ENCODE measurements at places on chromosomes 6 and 20. TPM values are rescaled to one million over a fixed set of nuclear protein-coding genes. Genes with fewer than 3 reads are reported as not detected.

The SSTR4 gene
- total RNA-seq = not detected

The TMEM74B gene
- not detected for total RNA-seq

The NTSR1 gene
- total RNA-seq = 0.11 TPM

The ZGPAT gene
- total RNA-seq = 24.3 TPM

The TLDC2 gene
- total RNA-seq = 0.26 TPM

GRCh38 chr6:11525468-11526155 lies 11.9 kb upstream of the TMEM170B start:
- DNase-seq = no peak
- peaks cover 3% of the 10 kb centered on the region for H3K27me3 ChIP-seq
- no peak overlapping the region for H3K27ac ChIP-seq

- H3K27me3 ChIP-seq = no peaks in the 10 kb centered on the region
- H3K4me1 ChIP-seq = peaks cover 43% of the 10 kb centered on the region
- no peak for DNase-seq
- H3K4me3 ChIP-seq = no peak overlapping the region
- peaks cover 12% of the 10 kb centered on the region for H3K36me3 ChIP-seq
These were observed 1005.8 kb upstream of the ADGRB3 start for GRCh38 chr6:67629258-67629657.

GRCh38 chr6:163500105-163500504 lies 85.6 kb downstream of the QKI start:
- DNase-seq = no peak
- H3K27me3 ChIP-seq = no peaks in the 10 kb centered on the region
- H3K4me1 ChIP-seq = peaks cover 44% of the 10 kb centered on the region
- H3K4me3 ChIP-seq = no peak overlapping the region

DNA sequence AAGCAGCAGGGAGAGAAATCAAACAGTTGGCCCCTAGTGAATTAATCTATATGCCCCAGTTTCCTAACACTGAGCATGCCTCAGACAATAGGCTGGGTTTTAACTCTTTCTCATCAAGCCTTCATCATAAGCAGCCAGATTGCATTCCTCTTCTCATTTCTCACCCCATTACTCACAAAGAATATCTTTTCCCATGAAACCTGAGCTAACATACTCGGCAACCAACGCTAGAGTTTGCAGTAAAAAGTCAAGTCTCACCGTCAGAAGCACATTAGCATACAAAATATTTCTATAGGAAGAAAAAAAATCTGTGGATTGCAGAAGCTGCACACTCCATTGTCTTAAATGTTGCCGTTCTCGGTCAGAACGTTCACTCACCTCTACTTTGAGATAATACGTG lies 429.9 kb upstream of the ARID1B start:
- no peaks in the 10 kb centered on the region for H3K4me1 ChIP-seq
- DNase-seq = no peak
- H3K27me3 ChIP-seq = peaks cover 26% of the 10 kb centered on the region
- H3K4me3 ChIP-seq = no peak overlapping the region
- H3K36me3 ChIP-seq = no peaks in the 10 kb centered on the region

- no peaks in the 10 kb centered on the region for H3K27me3 ChIP-seq
- no peak overlapping the region for H3K4me3 ChIP-seq
- H3K4me1 ChIP-seq = peaks cover 8% of the 10 kb centered on the region
- no peaks in the 10 kb centered on the region for H3K36me3 ChIP-seq
- H3K27ac ChIP-seq = no peak overlapping the region
- no peak for DNase-seq
These were observed 2.5 kb downstream of the PDE7B start for GRCh38 chr6:135853986-135854385.

- DNase-seq = no peak
- no peak within 1 kb of the TSS for H3K27ac ChIP-seq
- no peak within 1 kb of the TSS for H3K4me3 ChIP-seq
- peaks cover 90% of the 10 kb centered on the region for H3K27me3 ChIP-seq
These were observed at the start of gene HLA-DMB for GRCh38 chr6:32940656-32941213. TSS of gene HLA-DMB (minus strand) at chr6:32941028. CDS start at chr6:32940807, 221 bp downstream.

GRCh38 chr6:12383448-12383847 lies 93.3 kb downstream of the EDN1 start:
- no peak for DNase-seq
- peak overlapping the region; percentile 61 for H3K27ac ChIP-seq
- H3K4me3 ChIP-seq = no peak overlapping the region
- peaks cover 2% of the 10 kb centered on the region for H3K36me3 ChIP-seq

DNA sequence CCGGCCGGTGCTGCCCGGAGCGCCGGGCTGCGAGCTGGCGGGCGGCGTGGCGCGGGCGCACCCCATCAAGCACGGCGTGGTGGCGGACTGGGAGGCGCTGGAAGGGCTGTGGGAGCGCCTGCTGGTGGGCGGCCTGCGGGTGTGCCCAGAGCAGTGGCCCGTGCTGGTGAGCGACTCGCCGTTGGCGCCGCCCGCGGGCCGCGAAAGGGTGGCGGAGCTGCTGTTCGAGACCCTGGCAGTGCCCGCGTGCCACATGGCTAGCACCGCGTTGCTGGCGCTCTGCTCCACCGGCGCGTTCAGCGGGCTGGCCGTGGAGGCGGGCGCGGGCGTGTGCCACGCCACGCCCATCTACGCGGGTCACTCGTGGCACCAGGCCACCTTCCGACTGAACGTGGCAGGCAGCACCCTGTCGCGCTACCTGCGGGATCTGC lies 517 bp downstream of the ACTL10 start:
- no peak for DNase-seq
- H3K4me1 ChIP-seq = peaks cover 23% of the 10 kb centered on the region
- no peak overlapping the region for H3K27ac ChIP-seq

GRCh38 chr6:153125032-153125431 lies 6.0 kb downstream of the RGS17 start:
- no peak overlapping the region for H3K27ac ChIP-seq
- H3K4me1 ChIP-seq = peaks cover 7% of the 10 kb centered on the region
- H3K4me3 ChIP-seq = no peak overlapping the region
- no peaks in the 10 kb centered on the region for H3K36me3 ChIP-seq

DNA sequence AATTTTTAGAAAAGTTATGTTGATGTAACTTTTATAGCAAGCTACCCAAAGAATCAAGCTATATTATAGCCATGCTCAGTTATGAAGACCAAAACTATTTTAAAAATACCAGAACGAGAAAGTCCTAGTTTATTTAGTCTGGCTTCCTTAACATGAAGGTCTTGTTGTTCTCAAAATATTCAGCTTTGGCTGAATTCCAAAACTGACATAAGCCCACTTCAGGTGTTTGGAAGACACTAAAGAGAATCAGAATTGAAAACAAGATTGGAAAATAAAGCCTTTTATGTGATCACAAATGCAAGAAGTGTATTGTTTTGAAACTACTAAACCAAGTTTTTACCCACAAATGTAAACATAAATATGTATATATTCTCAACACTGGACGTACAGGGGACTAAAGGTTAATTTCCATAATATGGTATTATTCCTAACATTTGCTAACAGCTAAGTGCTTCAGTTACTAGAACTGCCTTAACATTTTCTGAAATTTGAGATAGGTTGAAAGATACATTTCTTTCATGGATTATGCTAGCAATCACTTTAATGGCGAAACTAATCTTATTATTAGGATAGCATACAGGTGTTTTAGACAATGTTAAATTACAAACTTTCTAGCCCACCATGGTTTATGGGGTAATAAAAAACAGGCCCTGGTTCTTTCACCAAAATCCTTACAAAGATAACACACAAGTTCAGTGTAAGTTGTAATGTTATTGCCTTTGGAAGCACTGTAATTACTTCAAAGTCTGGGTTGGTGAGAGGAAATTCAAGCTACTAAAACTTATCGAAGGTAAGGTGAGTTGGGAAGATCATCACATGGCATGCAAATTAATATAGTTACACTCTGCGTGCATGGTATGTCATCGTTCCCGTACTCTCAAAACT lies 1.6 kb downstream of the MAP3K5 start:
- peak overlapping the region; percentile 64 for H3K27ac ChIP-seq
- peaks cover 23% of the 10 kb centered on the region for H3K4me1 ChIP-seq
- no peaks in the 10 kb centered on the region for H3K36me3 ChIP-seq
- DNase-seq = no peak

DNA sequence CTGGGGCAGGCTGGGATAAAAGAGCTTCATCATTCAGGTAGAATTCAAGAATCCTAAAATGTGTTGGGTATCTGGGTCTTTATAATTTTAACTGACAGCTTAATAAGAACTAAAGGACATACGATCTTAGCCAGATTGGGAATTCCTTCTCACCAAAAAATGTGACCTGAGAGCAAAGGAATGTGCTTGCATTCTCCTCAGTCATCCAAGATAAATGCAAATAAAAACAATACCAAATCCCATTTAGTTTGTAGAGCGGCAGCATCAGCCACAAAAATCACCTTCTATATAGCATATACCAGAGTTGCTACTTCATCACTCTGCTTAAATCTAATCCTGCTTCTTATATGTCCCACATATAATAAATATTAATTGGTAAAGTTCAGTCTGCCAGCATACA lies 16.9 kb downstream of the USP49 start:
- no peak for DNase-seq
- peaks cover 18% of the 10 kb centered on the region for H3K4me1 ChIP-seq
- H3K36me3 ChIP-seq = peaks cover 1% of the 10 kb centered on the region
- H3K4me3 ChIP-seq = no peak overlapping the region
- H3K27ac ChIP-seq = no peak overlapping the region

- H3K4me1 ChIP-seq = peaks cover 49% of the 10 kb centered on the region
- DNase-seq = no peak
These were observed 41.4 kb downstream of the BCL2L1 start for GRCh38 chr20:31681128-31681727.

GRCh38 chr6:138250053-138250452 lies 31.8 kb upstream of the PBOV1 start:
- no peaks in the 10 kb centered on the region for H3K36me3 ChIP-seq
- H3K27ac ChIP-seq = no peak overlapping the region
- no peak for DNase-seq
- H3K27me3 ChIP-seq = no peaks in the 10 kb centered on the region
- H3K4me1 ChIP-seq = no peaks in the 10 kb centered on the region

DNA sequence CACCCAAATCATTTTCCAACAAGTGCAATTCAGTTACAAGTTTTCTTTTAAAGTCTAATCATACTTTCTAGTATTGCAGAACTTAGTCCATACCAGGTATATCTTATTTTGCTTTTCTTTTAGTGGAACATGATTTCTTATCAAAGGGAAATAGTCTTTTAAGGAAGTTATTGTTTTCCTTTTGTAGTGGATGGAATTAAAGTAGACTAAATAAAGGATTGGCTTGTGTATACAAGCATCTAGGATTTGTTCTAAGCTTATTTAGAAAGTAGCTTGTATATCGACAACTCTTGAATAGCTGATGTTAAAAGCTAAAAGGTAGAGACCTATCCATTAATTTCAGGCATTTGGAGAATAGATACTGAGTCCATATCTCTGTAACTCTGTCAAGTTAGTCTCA lies 14.8 kb downstream of the DCBLD1 start:
- H3K4me1 ChIP-seq = peaks cover 84% of the 10 kb centered on the region
- H3K27me3 ChIP-seq = no peaks in the 10 kb centered on the region
- H3K36me3 ChIP-seq = no peaks in the 10 kb centered on the region
- no peak overlapping the region for H3K4me3 ChIP-seq

DNA sequence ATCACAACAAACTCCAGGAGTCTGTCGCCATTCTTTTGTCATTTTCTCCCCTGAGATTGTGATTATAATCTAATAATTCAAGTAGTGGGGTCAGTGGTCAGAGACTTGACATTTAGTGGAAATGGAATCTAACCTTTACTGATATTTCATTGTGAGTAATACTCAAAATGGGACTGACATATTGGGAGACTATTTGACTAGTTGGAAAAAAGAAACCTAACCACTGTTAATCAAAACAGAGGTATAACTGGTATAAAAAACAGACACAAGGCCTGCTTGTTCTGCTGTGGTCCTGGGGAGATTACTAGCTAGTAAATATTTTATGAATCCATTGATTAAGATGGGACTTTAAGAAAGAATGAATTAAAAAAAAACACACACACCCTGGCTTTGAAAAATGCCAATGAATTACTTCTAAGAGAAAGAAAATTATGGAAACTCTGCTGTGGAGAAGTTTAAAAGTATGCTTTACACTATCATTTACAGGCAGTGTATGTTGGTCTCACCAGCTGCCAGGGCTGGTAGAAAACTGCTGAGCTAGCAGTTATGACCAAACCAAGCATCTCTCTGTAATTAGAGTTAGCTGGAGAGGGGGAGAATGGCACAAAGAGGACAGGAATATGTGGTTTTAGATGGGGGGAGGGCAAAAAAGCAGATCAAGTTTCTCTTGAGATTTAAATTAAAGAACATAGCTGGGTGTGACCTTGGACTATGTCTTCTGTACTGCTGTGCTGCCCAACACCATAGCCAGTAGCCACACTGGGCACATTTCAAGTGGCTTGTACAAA lies 103.7 kb downstream of the FYN start:
- H3K27me3 ChIP-seq = no peaks in the 10 kb centered on the region
- peaks cover 50% of the 10 kb centered on the region for H3K4me1 ChIP-seq
- peak overlapping the region; percentile 79 for H3K27ac ChIP-seq
- no peak for DNase-seq

- H3K36me3 ChIP-seq = peaks cover 1% of the 10 kb centered on the region
- peaks cover 3% of the 10 kb centered on the region for H3K4me1 ChIP-seq
- peak; percentile 80 for DNase-seq
- peaks cover 11% of the 10 kb centered on the region for H3K27me3 ChIP-seq
These were observed 41.6 kb downstream of the VSTM2L start for GRCh38 chr20:37944456-37944981.

DNA sequence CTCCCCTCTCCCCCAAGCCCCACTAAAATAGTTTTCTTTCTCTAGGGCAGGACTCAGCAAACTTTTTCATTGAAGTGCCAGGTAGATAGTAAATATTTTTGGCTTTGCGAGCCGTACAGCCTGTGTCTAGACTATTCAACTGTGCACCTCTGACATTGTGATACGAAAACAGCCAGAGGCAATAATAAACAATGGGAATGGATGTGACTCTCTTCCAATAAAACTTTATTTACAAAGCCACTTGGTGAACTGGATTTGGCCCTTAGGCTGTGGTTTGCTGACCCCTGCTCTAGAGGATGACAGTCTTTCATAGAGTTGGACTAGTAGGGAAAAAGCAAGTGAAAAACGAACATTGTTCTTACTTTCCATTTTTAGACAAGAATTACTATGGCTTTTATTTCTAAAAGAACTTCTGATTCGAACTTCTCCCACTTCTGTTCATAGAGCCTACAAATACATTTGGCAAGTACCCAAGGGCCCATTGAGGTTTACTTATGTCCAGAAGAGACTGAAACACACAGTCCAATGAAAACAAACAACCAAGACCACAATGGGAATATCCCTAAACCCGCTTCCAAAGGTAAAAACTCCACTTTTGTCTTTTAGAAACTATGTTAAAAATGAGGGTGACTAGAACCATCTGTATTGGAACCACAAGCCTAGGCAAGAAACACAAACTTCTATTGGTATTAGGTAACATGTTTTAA lies 46.4 kb upstream of the CDKAL1 start:
- peaks cover 46% of the 10 kb centered on the region for H3K36me3 ChIP-seq
- H3K4me3 ChIP-seq = no peak overlapping the region
- DNase-seq = no peak
- no peak overlapping the region for H3K27ac ChIP-seq
- no peaks in the 10 kb centered on the region for H3K27me3 ChIP-seq
- no peaks in the 10 kb centered on the region for H3K4me1 ChIP-seq
